Activated CD4-positive, alpha-beta T cell treated with anti-CD3 and anti-CD28 coated beads for 1 hour (primary cell): ENCODE measurements at places on chromosomes 6 and 20.

- no peak for DNase-seq
Measured at GRCh38 chr6:161395716-161396231, 121.9 kb upstream of the AGPAT4 start.

GRCh38 chr6:35668744-35669450 is 19.8 kb downstream of the FKBP5 start:
- DNase-seq = no peak

GRCh38 chr6:41545703-41546474 is at the start of gene FOXP4:
Gene FOXP4 (plus strand): TSS chr6:41546381. CDS start chr6:41565761, 19,380 bp downstream.
- DNase-seq = peak; percentile 75

DNA sequence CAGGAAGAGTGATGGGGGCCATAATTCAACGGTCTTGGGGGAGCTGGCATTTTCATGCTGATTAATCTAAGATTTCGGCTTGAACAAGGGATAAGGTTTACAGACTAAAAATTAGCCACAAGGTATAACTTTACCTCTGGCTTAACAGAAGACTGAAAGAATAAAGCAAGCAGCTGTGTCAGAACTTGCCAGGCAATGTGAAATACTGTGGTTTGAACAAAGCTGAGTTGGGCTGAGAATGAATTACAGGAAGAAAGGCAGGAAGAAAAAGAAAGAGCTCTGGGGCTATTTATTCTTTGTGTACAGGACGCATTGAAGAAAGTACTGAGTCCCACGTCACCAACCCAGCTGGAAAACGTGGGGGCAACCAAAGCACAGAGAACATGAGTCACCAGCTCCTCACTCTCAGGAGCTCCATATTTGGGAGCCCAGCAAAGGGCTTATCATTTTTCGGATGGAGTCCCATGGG is 121.5 kb upstream of the NEDD9 start:
- DNase-seq = peak; percentile 47

GRCh38 chr6:139303185-139303584 is 11.4 kb upstream of the TXLNB start:
- DNase-seq = no peak

- no peak for DNase-seq
Measured at GRCh38 chr6:6751266-6751596, 162.7 kb downstream of the LY86 start.

DNA sequence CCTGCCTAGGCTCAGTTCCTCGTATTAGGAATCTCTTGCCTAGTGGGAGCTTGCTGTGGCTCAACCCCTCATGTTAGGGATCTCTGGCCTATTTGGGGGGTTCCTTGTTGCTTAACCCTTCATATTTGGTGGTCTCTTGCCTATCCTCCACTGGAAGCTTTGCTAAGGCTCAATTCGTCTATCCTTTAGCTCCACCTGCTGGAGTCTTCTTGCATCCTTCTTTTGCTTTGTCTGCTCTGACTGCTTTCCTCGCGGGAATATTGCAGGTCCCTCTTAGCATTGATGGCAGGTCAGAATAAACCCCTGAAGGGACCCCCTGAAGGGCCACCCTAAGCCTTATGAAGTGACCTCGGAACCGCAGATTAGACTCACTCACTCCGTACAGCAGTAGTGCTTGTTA is 203.0 kb upstream of the TBX18 start:
- no peak for DNase-seq

GRCh38 chr6:16787128-16787682 is 25.9 kb upstream of the ATXN1 start:
- no peak for DNase-seq

- no peak for DNase-seq
Measured at GRCh38 chr6:138972226-138972665, 15.8 kb downstream of the REPS1 start.

- DNase-seq = no peak
Measured at GRCh38 chr6:46062991-46063390, 47.3 kb upstream of the CLIC5 start.

- peak; percentile 30 for DNase-seq
Measured at GRCh38 chr20:62066339-62066982, 780 bp upstream of the TAF4 start.

DNA sequence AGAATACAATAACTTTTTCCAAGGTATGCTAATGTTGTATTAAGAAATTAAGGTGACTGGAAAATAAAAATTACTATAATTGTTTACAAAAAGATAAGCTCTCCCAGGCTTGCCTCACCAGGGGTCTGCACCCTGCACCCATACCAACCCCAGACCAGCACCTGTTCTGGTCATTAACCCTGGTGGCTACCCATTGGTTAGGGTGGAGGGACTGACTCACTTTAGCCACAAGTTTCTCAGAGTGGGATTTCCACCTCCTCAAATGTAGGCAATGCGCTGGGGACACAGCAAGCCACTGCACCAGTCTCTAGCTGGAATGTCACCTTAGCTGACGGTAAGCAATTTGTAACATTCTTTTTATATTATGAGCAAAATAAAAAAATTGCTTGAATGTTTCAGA is 83.1 kb downstream of the BFSP1 start:
- no peak for DNase-seq
